ENCODE measurements at places on chromosomes 7 and 10.

DNA sequence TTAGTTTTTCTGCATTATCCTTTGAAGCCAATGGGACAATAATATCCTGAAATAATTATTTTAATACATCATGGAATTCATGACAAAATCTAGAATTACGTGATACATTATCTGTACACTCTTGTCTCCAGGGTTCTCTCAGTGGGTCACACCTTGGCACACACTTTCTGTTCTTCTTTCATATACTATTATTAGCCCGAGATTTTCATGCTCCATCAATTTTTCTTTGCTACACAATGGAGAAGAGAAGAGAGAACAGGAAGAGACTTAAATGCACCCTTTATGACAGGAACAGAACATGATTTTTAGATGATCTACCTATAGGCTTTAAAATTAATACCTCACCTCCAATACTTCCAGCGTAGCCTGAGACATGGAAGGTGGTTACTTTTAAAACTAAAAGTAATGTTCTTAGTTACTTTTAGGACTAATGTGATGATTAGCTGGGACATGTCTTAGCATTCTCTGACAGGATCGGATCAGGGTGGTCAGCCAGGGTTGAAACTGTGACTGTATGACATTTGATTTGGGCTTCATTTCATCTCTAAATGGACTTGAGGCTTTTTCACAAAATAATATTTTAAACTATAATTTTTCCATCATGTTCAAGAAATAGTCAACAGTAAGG is 148.2 kb upstream of the WNT16 start:
- DNase-seq, result no peak

- no peak for DNase-seq
These were observed 12.3 kb downstream of the MCM10 start for GRCh38 chr10:13173616-13174015.

DNA sequence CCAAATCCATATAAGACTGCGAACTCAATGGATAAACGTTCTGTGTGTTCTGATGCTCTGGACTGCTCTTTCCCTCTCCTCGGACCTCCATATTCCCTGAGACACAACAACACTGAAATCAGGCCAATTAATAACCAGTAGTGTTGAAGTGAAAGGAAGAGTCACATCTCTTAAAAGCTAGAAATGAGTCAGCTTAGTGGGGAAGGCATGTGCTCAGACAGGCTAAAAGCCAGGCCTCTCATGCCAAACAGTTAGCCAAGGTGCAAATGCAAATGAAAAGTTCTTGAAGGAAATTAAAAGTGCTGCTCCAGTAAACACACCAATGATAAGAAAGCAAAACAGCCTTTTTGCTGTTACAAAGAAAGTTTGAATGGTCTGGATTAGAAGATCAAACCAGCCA is 29.3 kb downstream of the TNS3 start:
- DNase-seq, result no peak

- no peak for DNase-seq
These were observed 263.1 kb downstream of the CREB5 start for GRCh38 chr7:28675429-28675828.

DNA sequence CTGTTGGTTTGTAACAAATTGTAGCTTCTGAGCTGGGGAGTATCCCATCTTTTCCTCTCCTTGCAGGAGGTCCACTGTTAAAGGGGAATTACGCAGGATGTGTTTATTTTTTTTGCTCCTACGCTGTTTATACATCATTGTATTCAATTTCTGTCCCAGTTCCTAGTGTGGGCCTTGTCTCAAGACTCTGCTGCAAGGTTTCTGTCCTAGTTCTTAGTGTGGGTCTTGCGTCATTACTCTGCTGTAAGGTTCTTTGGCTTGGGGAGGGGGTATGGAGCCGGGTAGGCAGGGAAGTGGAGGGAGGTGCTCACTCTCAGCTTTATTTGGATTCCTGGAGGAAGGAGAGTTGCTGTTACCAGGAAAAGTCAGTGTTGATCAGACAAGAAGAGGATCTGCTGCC is 64.0 kb upstream of the TRIM8 start:
- no peak for DNase-seq

DNA sequence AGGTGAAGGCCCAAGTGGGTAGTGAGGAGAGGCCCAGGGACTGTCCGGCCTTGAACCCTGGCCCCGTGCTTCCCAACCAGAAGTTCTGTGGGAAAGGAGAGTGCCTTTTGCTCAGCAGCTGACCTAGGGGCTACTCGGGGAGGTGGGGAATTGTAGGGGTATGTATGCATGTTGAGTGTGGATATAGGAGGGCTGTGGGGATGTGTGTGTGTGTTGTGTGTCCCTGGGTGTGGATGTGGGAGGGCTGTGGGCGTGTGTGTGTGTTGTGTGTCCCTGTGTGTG is 12.2 kb downstream of the EPHB6 start:
- no peak for DNase-seq

DNA sequence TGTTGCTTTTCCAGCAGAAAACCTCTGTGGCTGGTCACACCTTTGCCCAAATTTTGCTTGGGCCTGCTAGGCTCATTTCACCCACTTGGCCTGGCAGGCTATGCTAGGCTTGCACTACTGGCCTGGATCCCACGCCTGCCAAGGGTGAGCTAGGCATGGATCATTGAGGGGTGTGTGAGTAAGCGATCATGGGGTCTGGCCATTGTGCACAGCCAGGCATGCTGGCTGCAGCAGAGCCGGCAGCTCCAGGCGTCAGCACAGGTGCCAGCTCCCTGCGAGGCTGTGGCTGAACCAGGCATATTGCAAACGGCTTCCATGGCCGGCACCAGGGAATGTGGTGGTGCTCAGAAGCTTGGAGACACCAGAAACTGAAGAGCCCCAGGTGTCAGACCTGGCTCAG is 19.2 kb downstream of the CFAP70 start:
- no peak for DNase-seq

GRCh38 chr7:137073571-137074325 is 205.3 kb downstream of the CHRM2 start:
- no peak for DNase-seq

DNA sequence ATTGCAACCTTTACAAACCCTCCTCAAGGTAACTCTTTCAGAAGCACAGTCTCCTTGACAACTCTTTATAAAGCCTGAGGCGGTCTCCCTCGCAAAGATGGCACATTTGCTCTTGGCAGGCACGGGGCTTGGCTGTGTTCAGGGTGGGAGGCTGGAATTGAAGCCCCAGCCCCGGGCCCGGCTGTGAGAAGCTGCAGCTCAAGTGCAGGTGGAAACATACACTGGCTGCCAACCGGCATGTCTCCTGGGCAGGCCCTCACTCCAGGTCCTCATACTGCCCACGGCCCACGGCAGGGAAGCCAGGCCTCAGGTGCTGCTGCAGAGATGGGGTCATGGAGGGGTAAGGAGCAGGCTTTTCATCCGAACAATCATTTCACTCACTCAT is 194.5 kb downstream of the TCERG1L start:
- no peak for DNase-seq

- no peak for DNase-seq
These were observed 248.5 kb downstream of the DNAJB6 start for GRCh38 chr7:157585113-157585861.

GRCh38 chr7:149819961-149820340 is 18.2 kb upstream of the ZNF862 start:
- no peak for DNase-seq
